ENCODE measurements at places on chromosomes 16 and 17.

GRCh38 chr17:56756536-56756935 lies 77.2 kb downstream of the C17orf67 start:
- DNase-seq: no peak

- no peak for DNase-seq
Observed at GRCh38 chr17:76145231-76146052, 4.4 kb upstream of the FOXJ1 start.

DNA sequence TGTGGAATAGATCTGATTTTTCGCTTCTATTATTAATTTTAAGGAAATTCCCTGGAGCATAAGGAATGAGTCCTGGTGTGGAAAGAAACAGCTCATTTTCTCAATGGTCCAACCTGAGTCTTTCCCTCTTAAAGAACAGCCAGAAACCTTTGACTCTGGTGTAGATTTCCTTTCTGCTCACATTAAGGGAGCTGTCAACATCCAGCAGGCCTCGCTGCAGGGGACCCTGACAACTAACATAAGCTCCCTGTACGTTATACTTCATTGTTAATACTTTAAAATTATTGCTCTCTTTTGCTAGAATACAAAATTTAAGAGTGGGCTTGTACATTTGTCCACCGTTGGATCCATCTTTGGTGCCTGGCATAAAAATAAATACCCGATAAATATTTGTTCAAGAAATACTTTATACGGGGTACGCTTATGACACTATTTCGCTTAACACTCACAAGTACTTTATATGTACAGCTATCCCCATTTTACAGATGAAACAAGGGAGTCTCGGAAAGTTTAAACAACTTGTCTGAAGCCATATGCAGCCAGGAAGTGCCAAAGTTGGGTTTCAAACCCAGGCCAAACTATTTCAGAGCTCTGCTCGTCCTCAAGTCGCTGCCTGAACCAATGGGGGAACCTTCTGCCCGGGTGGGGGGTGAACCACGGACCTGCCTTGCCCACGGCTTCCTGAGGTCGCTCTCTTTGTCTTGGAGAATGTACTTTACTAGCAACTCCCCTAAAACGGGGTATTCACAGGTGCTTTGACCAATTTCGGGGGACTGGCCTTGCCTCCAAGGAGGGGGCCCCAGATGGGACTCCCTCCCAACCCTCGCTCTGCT lies 611 bp downstream of the SMARCE1 start:
- DNase-seq: no peak

DNA sequence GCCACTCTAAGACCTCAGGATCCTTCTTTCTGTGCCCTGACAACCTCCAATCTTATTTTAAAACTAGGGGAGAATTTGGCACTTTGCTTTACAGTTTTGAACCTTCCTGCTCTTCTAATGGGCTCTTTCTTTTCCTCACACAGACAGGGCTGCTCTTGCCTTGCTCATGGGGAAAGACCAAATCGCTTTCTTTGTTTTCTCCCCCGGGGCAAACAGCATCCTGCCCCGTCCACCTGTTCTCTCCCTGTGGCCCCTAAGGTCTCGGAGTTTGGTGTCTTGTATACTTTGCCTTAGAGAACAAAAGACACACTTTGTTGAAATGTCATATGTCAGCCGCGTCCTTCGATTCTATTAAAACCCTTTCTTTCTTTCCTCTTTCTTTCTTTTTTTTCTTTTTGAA lies 306.7 kb upstream of the SALL1 start:
- no peak for DNase-seq

DNA sequence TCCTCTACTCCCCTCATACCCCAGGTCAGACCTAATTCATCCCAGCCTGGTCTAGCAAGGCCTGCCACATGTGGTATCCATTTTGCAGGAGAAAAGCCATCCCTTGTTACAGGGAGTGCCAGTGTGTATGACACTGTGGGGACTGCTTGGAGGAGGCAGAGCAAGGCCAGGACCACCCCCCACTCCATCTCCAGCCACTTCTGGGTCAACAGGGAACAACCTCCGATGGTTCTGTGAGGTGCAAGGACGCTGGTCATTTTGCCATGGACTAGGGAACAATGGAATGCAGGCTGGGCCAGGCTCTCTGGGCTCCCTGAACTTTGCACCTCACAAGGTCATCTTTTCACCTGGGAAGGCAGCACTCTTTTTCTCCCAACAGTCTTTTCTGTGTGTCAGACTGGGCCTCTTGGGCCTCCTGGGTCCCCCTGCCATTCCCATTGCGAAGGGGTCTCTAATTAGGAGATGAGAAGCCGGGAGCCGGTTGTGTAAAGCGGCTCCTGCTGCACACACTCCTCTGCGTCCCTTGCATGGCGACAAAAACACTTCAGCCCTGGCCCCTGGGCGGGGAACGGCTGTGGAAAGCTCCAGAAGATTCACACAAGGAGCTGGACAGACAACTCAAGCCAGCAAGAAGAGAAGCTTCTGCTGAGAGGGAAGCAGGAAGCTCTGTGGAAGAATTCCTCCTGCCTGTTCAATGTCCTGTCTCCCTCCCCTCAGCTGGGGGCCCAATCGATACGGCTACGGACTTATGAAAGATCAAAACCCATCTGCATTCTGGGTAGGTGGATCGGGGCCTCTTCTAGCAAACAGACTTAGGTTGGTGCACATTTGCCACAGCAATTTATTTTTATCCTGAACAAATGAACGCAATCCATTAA lies 38.5 kb upstream of the MTSS2 start:
- no peak for DNase-seq

DNA sequence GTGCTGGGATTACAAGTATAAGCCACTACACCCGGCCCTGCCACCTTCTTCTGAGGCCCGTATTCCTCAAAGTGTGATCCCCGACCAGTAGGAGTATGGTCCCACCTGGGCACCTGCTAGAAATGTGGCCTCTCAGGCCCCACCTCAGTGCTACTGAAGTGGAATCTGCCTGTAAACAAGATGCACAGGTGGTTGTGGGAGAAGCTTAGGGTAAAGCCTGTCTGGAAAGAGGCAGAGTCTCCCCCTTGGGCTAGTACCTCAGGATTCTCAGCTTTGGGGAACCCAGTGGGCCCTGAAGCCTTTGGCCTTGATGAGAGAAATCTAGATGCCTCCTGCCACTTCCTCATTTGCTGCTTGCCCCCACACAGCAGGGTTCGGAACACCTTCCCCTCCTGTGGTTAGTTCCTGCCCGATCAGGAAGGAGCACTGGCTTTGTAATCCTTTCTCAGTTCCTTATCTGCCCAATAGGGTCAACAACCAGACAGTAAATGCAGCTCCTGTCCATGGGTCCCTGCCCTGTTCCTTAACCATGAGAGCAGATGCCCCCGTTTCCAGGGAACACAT lies 25.2 kb downstream of the TK2 start:
- no peak for DNase-seq

DNA sequence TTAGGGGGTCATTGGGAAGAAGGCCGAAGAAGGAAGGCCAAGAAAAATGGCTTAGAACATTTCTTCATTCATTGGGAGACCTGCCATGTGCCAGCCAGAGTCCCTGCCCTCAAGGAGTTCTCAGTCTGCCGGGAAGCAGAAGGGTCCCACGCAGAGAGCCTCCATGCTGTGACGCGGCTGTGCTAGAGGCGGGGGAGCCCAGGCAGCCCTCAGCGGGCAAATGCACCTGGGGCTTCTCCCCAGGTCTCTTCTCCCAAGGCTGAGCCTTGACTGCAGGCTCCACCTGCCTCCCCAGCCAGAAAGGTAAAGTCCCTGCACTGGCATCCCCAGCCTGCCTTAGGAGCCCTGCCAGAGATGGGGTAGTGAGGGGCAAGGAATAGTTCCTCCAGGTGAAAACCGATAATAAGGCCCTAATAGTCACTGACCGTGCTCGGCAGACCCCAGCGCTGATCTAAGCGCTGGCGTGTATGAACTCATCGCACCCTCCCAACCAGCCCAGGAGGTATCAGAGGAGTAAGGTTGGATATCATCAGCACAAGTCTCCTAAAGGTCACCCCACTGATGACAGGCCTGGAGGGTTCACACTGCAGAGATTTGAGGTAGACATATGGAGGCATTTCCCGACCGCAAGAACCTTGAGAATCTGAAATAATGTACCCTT lies 6.0 kb upstream of the CDR2L start:
- DNase-seq: no peak

DNA sequence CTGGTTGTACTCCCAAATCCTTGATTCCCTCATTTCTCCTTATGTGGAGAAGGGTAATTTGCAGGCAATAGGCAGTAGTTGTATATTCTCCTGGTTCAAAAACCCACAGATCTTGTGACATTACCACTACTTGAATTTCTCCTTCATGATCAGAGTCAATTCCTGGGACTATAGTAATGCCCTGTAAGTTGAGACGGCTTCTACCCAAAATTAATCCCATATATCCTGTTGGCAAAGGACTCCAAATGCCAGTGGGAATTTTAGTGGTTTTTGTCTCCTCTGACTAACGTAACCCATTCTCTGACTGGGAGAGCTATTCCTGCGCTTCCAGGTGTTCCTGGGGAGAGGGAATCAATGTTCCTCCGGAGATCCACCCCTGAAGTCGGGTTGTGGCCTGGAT lies 11.6 kb upstream of the ZNF689 start:
- no peak for DNase-seq

GRCh38 chr16:2078096-2078495 lies 30.3 kb downstream of the TSC2 start:
- no peak for DNase-seq

DNA sequence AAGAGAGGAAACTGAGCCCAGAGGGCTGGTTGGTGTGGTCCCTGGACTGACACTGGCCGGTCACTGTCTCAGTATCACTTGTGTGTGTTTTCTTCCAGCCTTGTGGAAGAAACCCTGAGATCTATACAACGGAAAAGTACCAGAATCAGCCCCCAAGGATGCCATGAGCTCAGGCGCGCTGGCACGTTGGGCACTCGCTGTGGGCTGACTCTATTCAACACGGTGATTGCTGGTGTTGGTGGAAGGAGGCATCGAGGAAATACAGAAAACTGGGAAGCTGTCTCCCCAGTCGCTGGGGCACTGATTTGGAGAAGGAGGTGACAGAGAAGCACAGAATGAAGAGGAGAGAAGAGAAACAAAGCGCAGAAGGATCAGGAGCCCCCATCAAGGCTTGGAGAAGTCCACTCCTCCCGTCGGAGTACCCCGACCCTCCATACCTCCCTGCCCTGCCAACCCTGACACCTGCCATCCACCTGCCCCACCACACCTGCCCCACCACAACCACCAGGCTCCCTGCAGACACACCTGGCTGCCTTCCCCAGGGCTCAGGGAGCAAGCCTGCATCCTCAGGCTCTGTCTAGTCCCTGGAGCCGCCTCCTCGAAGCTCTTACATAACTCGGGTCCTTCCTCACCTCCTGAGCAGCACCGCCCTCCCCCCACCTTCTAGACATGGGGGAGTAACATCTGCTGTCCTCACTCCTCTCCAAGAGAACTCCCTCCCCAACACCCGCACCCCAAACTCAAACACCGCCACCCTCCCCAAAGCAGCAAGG lies 66.5 kb downstream of the RBFOX3 start:
- no peak for DNase-seq

GRCh38 chr16:58684001-58684353 lies 593 bp downstream of the SLC38A7 start:
- DNase-seq: no peak

DNA sequence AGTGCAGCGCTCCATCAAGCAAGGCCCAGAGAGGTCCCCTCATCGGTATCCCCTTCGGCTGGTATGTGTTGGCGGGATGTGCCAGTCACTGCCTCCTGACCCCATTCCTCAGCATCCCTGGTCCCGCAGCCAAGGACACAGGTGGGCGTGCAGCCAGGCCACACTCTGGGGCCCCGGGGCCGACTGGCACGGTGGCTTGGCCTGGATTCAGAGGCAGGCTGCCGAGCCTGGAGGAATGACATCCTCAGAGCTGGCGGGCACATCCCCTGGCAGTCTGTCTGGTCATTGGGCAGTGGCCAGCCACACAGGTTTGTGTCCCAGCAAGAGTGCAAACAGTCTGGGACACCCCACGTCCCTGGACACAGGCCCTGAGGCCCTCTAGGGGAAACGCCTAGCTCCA lies 111.1 kb downstream of the SDK2 start:
- no peak for DNase-seq

DNA sequence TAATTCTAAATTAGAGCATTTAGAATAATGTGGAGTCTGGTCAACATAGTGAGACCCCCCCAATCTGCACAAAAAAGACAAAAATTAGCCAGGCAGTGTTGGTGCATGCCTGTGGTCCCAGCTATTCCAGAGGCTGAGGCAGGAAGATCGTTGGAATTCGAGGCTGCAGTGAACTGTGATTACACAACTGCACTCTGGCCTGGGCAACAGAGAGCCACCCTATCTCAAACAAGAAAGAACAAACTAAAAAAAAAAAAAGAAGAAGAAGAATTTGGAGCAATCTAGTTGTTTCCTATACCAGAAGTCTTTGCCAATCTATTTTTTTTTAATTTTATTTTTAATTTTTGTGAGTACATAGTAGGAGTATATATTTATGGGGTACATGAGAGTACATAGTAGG lies 6.0 kb downstream of the CETP start:
- DNase-seq: no peak

GRCh38 chr17:61331886-61332285 lies 67.8 kb upstream of the TBX2 start:
- no peak for DNase-seq

DNA sequence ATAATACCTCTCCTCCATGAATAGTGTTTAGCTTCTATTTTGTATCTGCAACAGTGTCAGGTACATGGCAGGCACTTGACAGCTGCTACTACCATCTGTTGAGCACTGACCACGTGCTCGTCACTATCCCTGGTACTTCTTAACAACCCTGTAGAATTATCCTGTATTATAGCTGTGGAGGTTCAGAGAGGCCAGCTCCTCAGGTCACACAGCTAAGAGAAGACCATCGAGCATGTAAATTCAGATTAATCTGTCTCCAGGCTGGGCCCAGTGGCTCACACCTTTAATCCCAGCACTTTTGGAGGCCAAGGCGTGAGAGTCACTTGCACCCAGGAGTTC lies 26.3 kb downstream of the WSB1 start:
- no peak for DNase-seq

DNA sequence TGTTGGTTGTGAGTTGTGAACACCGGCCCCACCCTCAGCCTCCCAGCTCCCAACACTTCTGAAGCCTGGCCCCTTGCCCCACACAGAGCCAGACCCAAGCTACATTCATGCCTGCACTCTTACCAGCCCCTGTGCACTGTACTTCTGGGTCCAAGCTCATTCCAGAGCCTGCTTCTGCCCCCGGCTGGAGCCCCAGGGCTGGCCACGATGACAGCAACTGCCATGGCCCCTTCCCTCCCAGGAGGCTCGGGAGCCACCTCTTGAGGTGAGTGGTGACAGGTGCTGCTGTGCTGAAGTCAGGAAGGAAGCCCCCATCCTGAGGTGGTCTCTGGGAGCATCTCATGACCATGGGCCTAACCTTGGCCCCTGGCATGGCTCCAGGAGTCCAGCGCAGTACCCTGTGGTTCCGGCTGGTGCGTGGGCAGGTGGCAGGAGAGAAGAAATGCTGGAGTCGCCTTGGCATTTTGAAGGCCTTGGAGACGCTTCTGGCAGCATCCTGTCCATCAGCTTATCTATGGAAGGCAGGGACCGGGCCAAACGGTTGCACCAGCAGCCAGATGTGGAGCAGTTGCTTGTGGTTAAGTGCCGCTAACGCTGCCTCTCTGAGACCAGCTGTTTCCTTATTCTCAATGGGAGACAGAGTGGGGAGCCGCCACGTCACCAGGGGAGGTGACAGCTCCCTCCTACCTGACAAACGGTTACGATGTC lies 3.9 kb upstream of the CDT1 start:
- DNase-seq: no peak

- DNase-seq: no peak
Observed at GRCh38 chr16:89402962-89403361, 87.4 kb downstream of the ANKRD11 start.

Data from activated CD4-positive, alpha-beta T cell treated with anti-CD3 and anti-CD28 coated beads for 24 hours (primary cell).